ENCODE measurements at places on chromosomes 1 and 21.

DNA sequence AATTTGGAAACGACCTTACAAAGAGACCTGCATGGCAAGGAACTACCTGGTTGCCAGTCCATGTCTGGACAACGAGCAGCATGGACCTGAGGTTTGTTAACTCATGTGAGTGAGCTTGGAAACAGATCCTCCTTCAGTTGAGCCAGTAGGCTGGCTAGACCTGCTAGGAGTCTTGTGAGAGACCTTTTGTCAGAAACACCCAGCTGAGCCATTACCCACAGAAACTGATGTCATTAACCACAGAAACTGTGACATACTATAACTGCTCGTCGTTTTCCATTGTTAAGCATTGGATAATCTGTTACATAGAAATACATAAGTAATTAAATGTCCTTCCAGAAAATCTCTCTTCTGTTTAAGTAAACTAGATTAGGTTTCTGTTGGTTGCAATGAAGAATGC is 211.1 kb upstream of the C21orf91 start:
- DNase-seq, result no peak

- DNase-seq, result no peak
Measured at GRCh38 chr1:211603191-211603701, 24.3 kb upstream of the SLC30A1 start.

- no peak for DNase-seq
Measured at GRCh38 chr21:15144026-15144425, 79.2 kb upstream of the NRIP1 start.

DNA sequence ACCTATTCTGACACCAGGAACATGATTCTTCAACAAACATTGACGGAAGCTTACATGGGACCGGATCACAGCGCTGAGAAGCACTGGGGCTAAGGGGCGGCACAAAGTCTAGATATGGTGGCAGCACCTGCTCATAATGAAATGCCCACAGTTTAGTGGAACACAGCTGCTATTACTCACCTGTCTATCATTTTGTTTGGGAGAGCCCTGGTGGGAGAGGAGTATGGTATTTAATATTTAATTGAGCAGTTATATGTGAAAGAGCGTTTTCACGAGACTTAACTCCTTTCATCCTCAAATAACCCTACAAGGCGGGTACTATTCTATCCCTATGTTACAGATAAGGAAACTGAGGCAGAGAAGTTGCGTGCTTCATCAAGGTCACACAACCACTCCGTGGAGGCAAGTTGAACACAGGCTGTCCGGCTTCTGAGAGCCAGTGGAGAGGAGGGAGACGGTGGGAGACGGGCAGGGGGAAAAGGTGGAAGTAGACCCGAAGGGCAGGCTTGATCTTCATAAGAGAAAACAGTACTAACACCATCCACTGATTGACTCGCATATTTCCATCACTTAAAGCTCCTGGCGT is 790 bp upstream of the TSNAX start:
- DNase-seq, result no peak

- no peak for DNase-seq
Measured at GRCh38 chr1:207745839-207746767, 5.8 kb upstream of the CD46 start.

DNA sequence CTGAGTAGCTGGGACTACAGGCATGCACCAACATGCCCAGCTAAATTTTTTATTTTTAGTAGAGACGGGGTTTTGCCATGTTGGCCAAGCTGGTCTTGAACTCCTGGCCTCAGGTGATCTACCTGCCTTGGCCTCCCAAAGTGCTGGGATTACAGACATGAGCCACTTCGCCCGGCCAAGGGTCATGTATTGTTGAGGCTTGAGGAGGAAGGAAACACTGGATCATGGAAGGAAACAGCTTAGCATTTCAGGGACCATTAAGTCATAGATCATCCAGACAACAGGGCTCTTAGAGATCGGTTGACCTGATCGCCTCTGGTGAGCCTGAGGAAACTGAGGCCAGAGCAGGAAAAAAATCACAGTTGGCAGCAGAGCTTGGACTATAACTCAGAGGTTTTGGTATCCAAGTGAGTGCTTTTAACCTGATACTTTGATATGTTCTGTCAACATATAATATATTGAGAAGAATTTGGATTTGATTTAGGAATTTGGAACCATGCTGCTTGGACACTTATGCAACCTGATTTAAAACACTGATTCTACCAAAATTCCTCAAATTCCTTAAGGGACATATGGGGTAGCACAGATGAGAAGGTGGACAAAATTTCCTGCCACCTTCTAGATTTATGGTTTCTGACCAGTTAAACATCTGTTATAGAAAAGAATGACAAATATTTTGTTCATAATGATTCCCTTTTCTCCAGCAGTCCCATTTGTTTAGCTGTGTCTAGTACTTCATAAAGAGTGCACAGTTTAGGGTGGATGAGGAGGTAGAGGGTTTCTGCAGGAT is 13.1 kb upstream of the BMP8A start:
- no peak for DNase-seq

GRCh38 chr1:33842348-33842747 is 21.5 kb upstream of the HMGB4 start:
- no peak for DNase-seq

DNA sequence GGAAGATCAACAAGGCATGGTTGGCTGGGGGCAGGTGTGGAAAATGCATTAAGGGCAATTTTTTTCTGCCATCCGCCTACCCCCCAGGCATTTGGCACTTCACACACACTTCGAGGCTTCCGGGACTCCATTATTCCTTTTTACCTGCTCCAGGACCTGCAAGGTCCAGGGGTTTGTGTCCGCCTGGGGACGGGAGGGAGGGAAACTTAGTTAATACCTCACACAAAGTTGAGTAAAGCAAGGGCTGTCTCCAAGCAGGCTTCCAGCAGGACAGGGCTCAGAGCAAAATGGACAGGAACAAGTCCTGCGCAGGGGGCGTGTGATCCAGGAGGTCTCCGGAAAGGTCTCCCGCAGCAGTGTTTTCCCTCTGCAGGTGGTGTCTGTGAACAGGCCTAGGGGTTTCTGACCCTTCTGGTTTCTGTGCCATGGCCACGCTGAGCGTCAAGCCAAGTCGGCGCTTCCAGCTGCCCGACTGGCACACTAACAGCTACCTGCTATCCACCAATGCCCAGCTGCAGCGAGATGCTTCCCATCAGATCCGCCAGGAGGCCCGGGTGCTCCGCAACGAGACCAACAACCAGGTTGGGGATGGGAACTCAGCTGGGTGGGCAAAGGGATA is 712 bp downstream of the TEKT2 start:
- no peak for DNase-seq

- no peak for DNase-seq
Measured at GRCh38 chr1:101119289-101119688, 93.7 kb upstream of the DPH5 start.

GRCh38 chr1:96544831-96545221 is 176.8 kb upstream of the PTBP2 start:
- DNase-seq, result no peak

GRCh38 chr1:193479187-193479586 is 292.8 kb upstream of the B3GALT2 start:
- peak; percentile 94 for DNase-seq

DNA sequence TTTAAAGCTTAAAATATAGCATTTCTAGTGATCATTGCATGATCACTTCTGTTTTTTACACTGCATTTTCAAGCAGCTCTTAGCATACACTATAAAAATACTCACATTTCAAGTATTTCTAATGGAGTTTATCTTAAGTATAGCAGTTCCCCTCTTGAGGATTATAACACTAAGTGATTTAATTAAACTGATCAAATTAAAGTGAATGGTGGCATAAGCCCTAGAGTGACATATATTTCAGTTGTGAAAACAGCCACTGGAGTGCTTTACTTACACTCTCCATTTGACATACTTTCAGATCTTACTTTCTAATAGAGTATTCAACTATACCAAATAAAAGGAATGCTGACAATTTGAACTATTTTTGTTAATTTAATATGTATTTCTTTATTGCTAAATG is 623.3 kb upstream of the TMPRSS15 start:
- no peak for DNase-seq

DNA sequence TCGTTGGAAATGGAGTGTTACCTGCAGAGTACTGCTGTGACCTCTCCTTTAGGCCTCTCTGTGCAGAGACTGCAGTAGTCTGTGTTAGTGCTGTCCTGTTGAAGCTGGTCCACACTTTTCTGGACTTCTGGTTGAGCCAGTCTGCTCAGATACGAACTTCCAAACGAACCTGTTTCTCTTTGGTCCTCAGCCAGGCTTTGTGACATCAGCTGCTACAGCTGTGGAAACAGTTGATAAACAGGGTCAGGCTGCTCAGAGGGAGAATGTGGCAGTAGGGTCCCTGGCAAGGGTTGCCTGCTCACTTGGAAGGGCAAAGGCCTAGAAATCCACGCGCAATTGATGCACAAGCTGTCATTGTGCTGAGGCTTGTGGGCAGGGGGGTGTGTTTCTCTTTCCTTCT is 98.8 kb downstream of the NOS1AP start:
- DNase-seq, result no peak

DNA sequence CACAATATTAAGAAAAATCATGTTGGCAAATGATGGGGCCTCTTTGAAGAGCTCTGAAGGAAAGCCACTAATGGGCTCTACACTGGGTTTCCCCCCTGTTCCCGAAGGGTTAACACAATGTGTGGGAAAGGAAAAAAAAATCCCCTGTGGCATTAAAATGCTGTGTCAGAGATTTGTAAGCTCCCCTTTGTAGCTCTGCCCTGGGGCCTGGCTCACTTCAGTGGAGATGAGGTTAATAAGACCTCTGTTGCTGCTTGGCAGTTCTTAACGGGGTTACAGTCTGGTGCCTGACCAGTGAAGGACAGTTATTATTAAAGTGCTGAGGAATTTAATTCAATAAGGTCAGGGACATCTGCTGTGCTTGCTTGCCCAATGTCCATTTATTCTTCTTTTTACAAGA is 129.7 kb upstream of the UBE2U start:
- DNase-seq, result no peak

DNA sequence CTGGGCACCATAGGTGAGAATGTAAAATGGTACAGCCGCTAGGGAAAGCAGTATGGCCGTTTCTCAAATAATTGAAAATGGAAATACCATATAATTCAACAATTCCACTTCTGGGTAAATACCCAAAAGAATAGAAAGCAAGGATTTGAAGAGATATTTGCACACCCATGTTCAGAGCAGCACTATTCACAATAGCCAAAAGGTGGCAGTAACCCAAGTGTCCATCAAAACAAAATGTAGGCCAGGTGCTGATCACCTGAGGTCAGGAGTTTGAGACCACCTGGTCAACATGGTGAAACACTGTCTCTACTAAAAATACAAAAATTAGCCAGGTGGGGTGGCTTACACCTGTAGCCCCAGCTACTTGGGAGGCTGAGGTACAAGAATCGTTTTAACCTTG is 62.1 kb downstream of the OLIG1 start:
- no peak for DNase-seq

GRCh38 chr1:53295295-53295694 is 32.6 kb downstream of the LRP8 start:
- DNase-seq, result no peak

GRCh38 chr1:41738475-41738874 is 180.2 kb downstream of the HIVEP3 start:
- DNase-seq, result no peak

DNA sequence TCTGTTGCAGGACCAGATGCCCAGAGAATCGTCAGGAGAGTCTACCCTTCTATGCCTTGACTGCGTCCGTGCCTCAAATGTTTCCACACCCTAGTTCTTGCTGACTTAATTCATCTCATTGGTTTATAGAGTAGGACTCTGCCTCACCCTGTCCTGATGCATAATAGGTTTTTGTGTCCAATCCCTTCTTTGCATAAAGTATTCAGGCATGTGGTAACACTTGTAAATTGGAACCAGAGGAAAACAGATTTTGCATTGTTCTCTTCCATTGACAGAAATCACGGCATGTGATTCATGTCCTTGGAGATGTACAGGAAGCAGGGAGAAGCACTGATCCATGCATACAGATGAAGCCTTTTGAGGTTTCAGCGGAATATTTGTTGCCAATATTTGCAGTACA is 29.5 kb downstream of the PLPPR5 start:
- DNase-seq, result no peak

GRCh38 chr1:55257958-55258357 is 42.8 kb upstream of the USP24 start:
- peak; percentile 75 for DNase-seq

DNA sequence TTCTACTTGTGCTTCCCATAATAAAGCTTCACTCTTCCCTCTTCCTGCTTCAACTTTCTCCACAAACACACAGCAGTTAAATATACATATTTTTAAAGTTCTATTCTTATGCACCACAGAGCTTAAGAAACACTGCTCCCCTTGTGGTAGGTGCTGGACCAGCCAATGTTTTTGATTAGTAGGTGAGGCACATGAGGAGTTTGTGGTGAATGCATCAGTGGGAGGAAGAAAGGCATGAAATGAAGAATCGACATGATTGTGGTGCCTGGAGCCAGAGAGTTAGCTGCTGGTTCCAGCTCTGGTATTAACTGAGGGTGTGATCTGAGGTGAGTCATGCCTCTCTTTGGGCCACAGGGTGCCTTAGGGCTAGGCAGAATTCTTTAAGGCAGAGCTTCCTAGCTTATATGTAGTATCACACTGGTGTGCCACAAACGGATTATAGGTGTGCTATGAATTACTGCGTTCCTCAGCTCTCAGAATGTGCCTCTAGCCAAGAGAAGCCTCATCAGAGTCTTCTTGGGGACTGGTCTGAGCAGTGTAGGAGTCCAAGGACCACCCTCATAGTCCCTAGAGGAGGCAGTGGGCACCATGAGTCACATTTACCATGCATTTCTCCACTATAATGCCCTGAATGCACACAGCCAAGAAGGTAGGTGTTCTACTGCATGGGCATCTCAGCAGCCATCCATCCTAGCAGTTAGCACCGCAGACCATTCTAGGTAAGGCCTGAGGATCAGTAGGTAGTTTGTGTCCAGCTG is 97.4 kb upstream of the SGIP1 start:
- peak; percentile 33 for DNase-seq

- no peak for DNase-seq
Measured at GRCh38 chr1:224189561-224189960, 6.5 kb downstream of the DEGS1 start.

DNA sequence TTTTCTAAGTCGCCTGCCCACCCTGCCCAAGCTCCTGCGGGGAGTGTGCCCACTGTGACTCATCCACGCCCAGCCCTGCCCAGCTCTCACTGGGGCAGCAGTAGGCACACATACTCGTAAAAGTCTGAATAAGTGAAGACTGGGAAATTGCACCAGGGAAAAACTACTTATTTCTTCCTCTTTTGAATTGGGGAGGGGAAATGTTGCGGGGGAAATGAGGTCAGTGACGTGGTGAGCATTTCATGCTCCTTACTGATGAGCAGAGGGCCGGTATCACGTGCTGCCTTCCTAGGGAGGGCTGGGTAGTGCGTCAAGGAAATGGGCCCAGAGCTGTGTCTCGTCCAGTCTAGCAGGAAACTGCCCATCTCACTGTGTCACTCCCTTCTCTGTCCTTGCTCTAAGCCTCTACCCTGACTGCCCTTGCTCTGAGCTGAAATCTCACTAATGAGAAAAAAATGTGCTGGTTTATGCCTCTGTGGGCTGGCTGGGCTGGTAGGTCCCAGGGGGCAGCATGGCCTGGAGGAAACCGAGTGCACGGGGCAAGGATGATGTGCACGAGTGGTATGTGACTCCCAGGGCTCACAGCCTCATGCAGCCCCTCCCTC is 13.5 kb upstream of the TNFRSF1B start:
- DNase-seq, result peak; percentile 38

- no peak for DNase-seq
Measured at GRCh38 chr21:42397746-42398394, 2.0 kb upstream of the TMPRSS3 start.

Data from central memory CD4-positive, alpha-beta T cell (primary cell).